Glomerular endothelial cell (primary cell): ENCODE measurements at places on chromosomes 3 and 15. TPM values are rescaled to one million over a fixed set of nuclear protein-coding genes. Genes with fewer than 3 reads are reported as not detected.

Gene TRIM71
- total RNA-seq, result 0.05 TPM in 1 of 2 replicates, not detected in the other

Gene FGD5
- 72.1 and 109 TPM in 2 replicates for total RNA-seq

Gene PLCL2
- total RNA-seq, result 8.1 and 13.1 TPM in 2 replicates

Gene COL6A6
- total RNA-seq, result not detected in 2 replicates

Gene GPR149
- total RNA-seq, result not detected in 2 replicates

Gene ACOX2
- total RNA-seq, result 0.10 and 4.7 TPM in 2 replicates

Gene RTP3
- total RNA-seq, result not detected in 2 replicates

Gene DGKG
- 3.8 and 4.4 TPM in 2 replicates for total RNA-seq

Gene NEK10
- 3.4 and 8.5 TPM in 2 replicates for total RNA-seq

- DNase-seq, result no peak
Observed at GRCh38 chr3:114427285-114428043, 133.6 kb downstream of the TIGIT start.

DNA sequence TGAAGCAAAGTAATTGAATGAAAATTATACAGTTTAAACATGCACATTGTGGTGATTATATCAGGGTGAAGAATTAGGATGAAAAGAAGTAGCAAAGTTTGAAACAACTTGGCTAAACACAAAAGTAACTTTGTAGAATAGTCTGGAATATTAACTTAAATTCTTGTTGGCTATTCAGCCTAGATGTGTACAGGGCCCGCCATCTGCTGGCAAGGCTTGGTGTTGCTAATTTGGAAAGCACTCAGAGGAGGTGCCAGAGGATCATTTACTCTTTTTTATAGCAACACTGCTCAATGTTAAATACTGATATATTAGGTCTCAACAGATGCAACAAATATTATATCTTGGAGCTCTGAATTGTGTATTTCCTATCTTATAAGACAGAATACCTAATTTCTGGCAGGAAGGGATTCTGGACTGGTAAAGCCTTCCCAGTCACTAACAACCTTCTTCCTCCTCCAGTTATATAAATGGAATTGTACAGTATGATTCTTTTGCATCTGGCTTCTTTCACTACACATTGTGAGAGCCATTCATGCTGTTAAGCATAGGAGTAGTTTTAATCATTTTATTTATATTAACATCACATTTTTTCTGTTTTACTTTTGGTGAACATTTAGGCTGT is 36.1 kb downstream of the TTC23 start:
- peak; percentile 25 for DNase-seq

DNA sequence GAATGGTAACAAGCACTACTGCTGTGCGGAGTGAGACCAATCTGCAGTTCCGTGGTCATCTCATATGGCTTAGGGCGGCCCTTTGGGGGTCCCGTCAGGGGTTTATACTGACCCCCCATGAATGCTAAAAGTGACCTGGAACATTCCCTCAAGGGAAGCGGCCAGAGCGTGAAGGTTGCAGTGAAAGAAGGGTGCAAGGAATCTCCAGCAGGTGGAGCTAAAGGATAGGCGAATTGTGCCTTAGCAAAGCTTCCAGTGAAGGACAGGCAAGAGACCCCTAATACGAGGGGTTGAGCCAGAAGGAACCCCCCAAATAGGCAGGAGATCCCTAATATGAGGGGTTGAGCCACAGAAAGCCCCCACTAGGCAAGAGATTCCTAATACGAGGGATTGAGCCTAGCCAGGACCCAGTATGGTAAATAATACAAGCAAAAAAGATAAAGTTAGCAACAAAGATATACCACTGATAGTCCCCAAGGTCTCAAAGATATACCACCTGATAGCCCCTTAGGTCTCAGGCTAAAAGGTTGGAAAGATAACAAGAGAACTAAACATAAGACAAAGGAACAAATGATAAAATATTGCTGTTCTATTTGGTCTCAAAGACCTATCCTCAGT is 32.8 kb downstream of the ZNF589 start:
- peak; percentile 47 for DNase-seq

GRCh38 chr3:45537970-45538640 is 56.4 kb upstream of the LIMD1 start:
- DNase-seq, result no peak

DNA sequence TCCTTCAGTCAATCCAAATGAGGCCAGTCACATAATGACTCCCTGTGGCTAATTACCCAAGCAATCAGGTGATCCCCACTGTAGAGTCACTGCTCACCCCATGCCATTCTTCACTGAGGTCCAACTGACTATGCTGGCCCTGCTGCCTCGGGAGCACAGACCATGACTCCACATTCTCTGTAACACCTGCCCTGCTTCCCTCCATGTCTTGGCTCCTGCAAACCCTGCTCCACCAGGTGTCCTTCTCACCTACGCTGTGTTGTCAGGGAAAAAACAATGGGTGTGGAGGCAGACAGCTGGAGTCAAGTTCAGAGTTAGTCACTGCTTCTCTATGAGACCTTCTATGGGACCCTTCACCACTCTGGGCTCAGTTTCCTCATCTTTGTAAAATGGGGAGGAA is 6.1 kb upstream of the SFMBT1 start:
- DNase-seq, result no peak

GRCh38 chr3:102302020-102302419 is 132.8 kb upstream of the ZPLD1 start:
- no peak for DNase-seq

GRCh38 chr15:58038426-58039078 is 27.0 kb downstream of the ALDH1A2 start:
- no peak for DNase-seq

GRCh38 chr3:126811530-126811929 is 107.5 kb downstream of the CHCHD6 start:
- no peak for DNase-seq

GRCh38 chr3:64936556-64936955 is 248.8 kb upstream of the ADAMTS9 start:
- no peak for DNase-seq

- DNase-seq, result no peak
Observed at GRCh38 chr15:31387092-31387478, 60.5 kb downstream of the KLF13 start.

GRCh38 chr15:38555686-38556334 is 8.8 kb downstream of the RASGRP1 start:
- no peak for DNase-seq

DNA sequence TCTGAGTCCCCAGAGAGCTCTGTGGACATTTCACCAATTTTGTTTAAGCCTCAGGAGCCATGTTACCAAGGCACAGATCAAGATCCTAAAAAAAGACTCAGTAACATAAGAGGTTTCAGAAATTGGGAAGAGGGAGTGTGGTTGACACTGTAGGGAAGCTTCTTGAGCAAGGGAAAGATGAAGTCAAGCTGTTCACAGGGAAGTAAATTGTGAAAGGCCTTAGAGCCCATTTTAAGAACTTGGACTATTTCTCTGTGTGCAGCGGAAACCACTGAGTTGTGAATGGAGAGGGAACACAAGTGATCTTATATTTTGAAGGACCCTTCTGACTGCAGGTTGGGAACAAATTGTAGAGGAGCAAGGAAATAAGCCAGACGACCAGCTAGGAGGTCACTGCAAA is 18.7 kb downstream of the BCL2A1 start:
- no peak for DNase-seq

DNA sequence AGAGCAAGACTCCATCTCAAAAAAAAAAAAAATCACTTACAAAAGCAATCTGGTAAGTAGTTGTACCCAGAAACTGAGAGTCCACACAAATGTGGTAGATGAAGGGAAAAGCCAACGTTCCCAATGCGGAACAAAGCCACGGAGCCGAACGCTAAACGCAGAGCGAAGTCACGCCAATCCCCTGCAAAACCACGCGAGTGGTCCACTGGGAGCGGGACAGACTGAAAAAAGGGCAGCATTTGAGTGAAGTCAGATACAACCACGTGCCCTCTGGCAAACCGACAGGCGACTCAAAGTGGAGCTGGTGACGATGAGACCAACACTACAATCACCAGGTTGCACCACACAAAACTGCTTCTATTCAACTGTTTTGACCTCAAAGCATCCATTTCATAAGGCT is 246.1 kb upstream of the LYSMD4 start:
- DNase-seq, result no peak

GRCh38 chr15:69185706-69186105 is 25.3 kb downstream of the GLCE start:
- no peak for DNase-seq

DNA sequence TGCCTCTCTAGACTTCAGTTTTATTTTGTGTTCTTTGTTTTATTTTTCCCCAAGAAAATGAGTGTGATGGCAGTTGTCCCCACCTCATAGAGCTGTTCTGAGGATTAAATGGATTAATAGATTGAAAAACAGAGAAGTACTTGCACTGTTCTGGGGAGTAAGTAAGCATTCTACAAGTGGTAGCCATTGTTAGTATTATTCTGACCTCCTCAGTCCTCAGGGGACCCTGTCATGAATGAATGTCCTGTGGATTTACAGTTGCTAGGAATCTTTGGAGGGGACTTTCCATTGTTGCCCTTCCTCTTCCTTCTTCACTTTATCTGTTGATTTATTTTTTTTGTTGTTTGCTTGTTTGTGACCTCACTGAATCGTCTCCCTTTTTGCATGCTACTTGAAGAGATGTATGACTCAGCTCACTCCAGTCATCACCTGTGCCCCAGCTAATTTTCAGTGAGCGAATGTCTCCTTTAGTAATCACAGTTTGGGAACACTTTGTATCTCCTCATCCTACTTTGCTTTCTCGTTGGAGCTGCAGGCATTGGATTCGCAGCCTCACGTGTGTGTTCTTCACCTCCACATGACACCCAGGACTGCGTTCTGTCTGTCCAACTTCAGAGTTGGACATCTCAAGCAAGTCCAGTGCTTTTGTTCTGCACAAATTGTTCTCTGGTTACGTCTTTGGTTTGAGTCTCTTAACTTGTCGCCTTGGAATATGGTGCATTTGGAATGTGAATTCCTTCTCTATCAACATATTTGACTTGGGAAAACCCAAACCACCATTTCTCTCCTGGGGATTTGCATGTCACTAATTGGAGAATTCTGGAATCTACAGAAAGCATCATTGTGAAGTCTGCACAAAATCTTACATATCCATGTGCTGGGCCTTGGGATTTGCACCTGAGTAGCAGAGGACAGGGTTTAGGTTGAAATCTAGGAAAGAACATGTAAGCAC is 54.5 kb downstream of the LRTM1 start:
- DNase-seq, result no peak

DNA sequence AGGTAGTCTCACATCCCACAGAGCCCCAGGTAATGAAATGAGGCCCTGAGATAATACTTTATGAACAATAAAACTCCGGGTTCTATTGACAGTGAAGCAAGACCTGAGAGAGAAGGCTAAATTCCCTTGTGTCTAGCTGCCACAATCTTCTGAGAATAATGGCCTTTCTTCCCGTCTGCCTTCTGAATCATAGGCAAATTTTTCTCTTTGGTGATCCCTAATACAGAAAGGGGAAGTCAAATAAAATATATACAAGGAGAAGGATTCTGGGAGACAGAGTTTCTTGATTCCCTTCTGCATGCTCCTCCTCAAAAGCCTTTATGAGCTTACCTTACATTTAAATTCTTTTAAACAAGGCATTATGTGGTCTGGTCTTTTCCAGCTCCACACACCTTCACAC is 29.9 kb upstream of the CCR2 start:
- no peak for DNase-seq

DNA sequence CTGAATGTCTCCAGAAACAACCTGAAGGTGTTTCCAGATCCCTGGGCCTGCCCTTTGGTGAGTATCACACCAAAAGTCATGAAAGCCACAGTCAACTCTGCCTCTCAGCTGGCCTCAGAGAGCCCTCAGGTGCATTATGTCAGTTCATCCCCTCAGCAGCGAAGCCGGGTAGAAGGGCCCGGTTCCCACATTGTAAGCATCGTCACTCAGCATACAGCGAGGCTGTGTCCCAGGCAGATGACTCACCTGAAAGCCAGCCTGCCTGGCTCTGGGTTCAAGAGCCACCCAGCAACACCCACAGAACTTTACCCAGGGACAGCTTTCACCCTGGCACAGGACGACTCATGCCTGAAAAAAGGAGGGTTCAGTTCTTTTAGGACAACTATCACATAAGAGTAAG is 91.6 kb downstream of the LRRK1 start:
- DNase-seq, result no peak

DNA sequence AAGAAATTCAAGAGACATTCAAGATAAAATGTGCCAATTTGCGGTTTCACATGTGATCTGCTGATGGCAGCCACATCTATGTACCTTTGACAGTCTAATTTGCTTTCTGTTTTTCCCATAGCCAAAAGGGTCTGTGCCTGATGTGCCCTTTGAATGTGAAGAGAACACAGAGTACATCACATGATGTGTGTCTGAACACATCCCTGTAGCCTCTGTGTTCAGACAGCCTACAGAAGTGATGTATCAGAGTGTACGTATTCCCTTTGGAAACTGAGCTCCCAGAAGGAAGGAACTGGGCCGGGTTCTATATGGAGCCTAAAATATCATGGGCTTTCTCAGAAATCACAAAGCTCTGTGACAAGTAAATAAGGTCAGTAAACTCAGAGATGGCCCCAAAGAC is 52.4 kb downstream of the BOC start:
- no peak for DNase-seq

DNA sequence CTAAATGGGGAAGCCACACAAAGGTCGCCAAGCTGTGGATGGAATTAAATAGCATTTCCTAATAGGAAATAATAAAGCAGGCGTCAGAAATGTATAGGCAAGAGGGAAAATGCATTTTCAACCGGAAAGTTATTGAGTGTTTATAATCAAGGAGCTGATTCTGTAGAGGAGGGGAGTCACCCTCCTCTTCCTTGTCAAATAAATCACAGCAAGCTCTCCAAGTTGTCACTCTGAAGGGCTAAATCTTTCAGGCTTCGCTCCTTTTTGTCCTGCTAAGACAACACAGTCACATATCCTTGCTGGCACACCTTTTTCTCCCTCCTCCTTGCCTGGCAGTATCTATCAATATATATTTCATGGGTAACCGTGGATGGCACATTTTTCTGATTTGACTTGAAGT is 338.4 kb downstream of the SATB1 start:
- no peak for DNase-seq

- no peak for DNase-seq
Observed at GRCh38 chr15:56786966-56787365, 53.7 kb upstream of the ZNF280D start.

- no peak for DNase-seq
Observed at GRCh38 chr3:13707456-13707855, 158.5 kb downstream of the FBLN2 start.

- no peak for DNase-seq
Observed at GRCh38 chr3:187212196-187212545, 14.9 kb downstream of the RTP1 start.

DNA sequence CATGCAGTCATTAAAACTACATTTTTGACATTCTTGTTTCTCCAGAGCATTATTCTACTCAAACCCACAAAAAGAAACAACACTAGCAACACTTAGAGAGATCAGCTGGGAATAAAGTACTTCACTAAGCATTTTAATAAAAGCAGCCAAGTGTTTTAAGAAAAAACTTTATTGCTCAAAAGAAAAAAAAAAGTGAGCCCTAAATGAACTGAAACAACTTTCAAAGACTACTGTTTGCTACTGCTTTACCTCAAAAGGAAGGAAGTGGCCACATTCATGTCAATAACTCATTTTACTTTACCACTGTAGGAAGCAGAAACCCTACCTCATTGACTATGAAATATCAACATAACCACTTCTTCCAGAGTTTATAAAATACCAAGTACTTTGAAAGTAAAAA is 91.3 kb downstream of the UACA start:
- DNase-seq, result no peak

- peak; percentile 41 for DNase-seq
Observed at GRCh38 chr15:52331490-52332240, 36.1 kb upstream of the MYO5C start.
